ENCODE measurements at places on chromosomes 1 and 21. TPM values are rescaled to one million over a fixed set of nuclear protein-coding genes. Genes with fewer than 3 reads are reported as not detected.

The G0S2 gene
- total RNA-seq: 6.4 TPM

The SPRR5 gene
- total RNA-seq: not detected

The NHLH1 gene
- 0.48 TPM for total RNA-seq

The CATSPERE gene
- 0.50 TPM for total RNA-seq

DNA sequence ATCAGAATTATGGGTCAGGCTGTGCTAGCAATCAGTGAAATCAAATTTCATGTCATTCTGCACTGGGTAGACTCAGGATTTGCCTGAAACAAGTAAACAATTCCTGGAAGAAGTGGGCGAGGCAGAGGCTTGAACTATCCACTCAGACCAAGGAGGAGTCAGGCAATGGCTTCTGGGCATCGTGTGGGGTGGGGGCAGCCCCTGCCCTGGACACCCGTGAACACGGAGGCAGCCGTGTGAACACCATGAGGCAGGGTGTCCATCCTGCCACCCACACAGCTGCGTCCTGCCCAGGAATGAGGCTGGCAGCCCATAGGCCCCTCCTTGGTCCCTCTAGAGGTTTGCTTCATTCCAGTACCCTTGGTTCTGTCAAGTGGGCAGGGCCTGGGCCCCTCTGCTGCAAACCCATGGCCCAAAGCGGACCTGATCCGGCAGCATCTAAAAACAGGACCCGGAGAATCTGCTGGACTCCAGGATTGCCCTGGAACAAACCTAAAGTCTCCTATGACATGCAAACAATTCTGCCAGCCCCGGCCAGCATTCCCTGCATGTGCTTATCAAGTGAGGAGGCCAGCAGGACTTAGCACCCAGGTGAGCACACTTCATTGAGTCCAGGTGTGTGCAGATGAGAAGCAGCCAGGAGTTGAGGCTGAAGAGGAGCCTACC lies 69.5 kb downstream of the PDE9A start:
- H3K4me3 ChIP-seq: no peak overlapping the region
- H3K36me3 ChIP-seq: peaks cover 8% of the 10 kb centered on the region
- peak overlapping the region; percentile 33 for H3K27ac ChIP-seq
- DNase-seq: no peak

DNA sequence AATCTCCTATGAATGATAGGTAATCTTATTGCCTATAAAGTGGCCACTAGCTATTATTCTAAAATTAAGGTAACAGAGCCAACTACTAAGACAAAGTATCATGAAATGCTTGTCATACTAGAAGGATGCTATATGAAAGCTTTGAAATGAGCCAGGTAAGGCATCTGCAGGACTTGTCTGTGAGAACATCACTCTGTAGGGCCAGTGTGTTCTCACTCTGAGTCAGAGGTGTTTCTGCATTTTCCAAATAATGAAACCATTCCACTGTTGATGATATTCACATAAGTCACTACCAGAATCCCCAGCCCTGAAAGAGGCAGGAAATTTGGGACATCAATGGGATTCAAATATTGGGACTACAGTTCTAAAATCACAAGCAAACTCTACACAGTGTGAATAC lies 25.8 kb upstream of the GBP5 start:
- no peaks in the 10 kb centered on the region for H3K4me1 ChIP-seq
- no peaks in the 10 kb centered on the region for H3K36me3 ChIP-seq
- H3K27ac ChIP-seq: no peak overlapping the region

DNA sequence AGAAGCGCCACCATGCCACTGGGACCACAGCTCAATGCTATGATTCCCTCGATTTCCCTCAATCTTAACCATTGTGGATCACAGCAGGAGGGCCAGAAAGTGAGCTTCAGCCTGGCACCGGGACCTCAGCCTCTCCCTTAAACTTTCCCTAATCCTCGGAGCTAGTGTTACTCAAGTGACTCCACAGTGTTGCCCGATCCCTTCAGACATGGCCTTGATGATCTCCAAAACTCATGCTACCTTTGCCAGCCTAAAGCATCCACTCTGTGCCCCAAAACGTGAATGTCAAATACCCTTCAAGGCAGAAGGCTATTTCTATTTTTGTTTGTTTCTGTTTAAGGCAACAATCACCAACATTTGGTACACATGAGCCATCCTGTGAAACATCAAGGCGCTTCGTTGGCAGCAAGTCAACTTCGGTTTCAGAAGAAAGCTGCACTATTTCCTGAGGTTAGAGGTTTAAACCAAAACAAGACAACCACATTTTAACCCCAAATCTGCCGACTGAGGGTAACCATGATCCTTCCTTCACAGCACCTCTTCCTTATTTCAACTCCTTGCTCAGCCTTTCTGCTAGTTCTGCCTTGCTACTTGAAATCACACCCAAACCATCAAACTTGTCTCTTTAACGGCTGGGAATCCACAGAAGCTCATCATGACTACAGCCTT lies 94.4 kb upstream of the KRTAP19-8 start:
- H3K4me3 ChIP-seq: no peak overlapping the region
- H3K36me3 ChIP-seq: peaks cover 54% of the 10 kb centered on the region
- no peak overlapping the region for H3K27ac ChIP-seq
- H3K27me3 ChIP-seq: no peaks in the 10 kb centered on the region
- DNase-seq: no peak
- peaks cover 11% of the 10 kb centered on the region for H3K4me1 ChIP-seq

DNA sequence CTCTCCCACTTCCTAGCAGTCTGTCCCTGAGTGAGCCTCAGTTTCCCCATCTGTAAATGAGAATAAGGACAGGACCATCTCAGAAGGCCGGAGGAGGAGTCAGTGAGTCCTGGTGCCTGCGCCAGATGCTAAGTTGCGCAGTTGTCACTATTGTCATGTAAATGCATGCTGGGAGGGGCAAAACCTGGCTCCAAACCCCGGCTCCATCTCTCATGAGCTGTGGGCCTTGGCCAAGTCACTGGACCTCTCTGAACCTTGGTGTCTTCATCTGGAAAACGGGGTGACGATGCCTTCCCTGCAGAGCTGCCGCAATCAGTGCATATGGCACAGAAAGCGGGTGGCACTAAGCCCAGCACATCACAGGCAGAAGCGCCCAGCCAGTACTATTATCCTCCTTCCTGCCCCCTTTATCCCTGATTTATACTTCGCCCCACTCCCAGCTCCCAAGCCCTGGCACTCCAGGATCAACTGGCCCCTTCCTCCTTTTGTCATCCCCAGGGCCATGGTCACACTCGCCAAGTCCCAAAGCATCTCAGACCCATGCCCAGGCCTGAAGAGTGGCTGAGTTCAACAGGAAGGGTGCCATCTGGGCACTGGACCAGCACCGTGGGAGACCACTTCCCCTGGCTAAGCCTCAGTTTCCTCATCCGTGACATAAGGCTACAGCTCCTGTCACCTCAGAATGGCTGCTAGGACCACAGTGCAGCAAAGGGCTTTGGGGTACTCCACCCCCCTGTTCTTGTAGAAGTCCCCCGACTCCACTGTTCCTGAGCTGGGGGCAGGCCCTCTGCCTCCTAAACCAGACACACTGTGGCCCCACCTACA lies 4.3 kb upstream of the PLEKHG5 start:
- peak overlapping the region; percentile 52 for H3K4me3 ChIP-seq
- DNase-seq: no peak
- no peaks in the 10 kb centered on the region for H3K36me3 ChIP-seq
- no peak overlapping the region for H3K27ac ChIP-seq

- peaks cover 8% of the 10 kb centered on the region for H3K36me3 ChIP-seq
- peak overlapping the region; percentile 90 for H3K4me3 ChIP-seq
- peaks cover 5% of the 10 kb centered on the region for H3K27me3 ChIP-seq
- H3K4me1 ChIP-seq: peaks cover 37% of the 10 kb centered on the region
- peak overlapping the region; percentile 69 for H3K27ac ChIP-seq
These were observed 2.2 kb downstream of the RNF19B start for GRCh38 chr1:32962248-32962896.

- H3K4me1 ChIP-seq: peaks cover 7% of the 10 kb centered on the region
- no peak for DNase-seq
- H3K27ac ChIP-seq: no peak overlapping the region
- H3K36me3 ChIP-seq: peaks cover 4% of the 10 kb centered on the region
These were observed 21.3 kb downstream of the GPSM2 start for GRCh38 chr1:108897865-108898720.
